ENCODE measurements at places on chromosomes 11 and 22. TPM values are rescaled to one million over a fixed set of nuclear protein-coding genes. Genes with fewer than 3 reads are reported as not detected.

Gene PATE2
- total RNA-seq, result not detected

Gene OR5AR1
- not detected for total RNA-seq

Gene PIH1D2
- total RNA-seq, result 3.8 TPM

Gene DBX1
- not detected for total RNA-seq

Gene FIBIN
- total RNA-seq, result 256 TPM

Gene ACER3
- 21.8 TPM for total RNA-seq

Gene MPZL3
- total RNA-seq, result 2.1 TPM

DNA sequence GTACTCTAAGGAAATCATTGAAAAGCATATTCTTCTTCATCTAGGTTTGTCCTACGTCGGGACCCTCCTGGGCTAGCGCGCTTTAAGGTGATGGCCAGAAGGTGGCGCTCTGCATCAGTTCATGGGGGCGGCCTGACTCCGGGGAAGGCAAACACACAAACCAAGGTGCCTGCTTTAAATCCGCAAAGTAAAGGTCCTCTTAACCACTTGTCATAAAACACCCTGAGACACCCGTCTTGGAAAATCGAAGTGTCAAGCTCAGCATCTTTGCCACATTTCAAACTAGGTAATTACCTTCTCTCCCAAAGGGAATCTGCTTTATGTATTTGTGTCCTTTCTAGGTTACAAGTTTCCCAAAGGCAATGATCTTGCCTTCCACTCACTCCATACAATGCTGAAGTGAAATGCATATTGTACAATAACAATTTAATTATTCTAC lies 33.9 kb downstream of the LMO2 start:
- no peaks in the 10 kb centered on the region for H3K4me1 ChIP-seq
- peak; percentile 81 for DNase-seq
- no peaks in the 10 kb centered on the region for H3K36me3 ChIP-seq
- H3K27ac ChIP-seq, result no peak overlapping the region
- H3K4me3 ChIP-seq, result no peak overlapping the region

GRCh38 chr11:15119352-15119751 lies 4.6 kb downstream of the INSC start:
- H3K4me1 ChIP-seq, result peaks cover 5% of the 10 kb centered on the region
- H3K36me3 ChIP-seq, result no peaks in the 10 kb centered on the region
- H3K27me3 ChIP-seq, result peaks cover 11% of the 10 kb centered on the region

DNA sequence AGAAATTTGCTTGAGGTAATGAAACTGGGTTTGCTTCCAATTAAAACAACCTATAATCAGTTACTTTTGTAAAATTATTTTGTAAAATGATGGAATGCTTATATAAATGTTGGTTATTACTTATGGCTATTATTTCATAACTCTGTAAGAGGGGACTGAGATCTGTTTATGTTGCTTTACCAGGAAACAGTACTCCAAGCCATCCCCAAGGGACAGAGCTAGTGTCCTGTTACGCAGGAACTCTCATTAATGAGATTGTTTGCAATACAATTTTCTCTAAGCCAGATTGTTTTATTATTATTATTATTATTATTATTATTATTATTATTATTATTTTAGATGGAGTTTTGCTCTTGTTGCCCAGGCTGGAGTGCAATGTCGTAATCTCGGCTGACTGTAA lies 2.3 kb upstream of the NOX4 start:
- H3K4me1 ChIP-seq, result no peaks in the 10 kb centered on the region
- no peak for DNase-seq
- H3K36me3 ChIP-seq, result no peaks in the 10 kb centered on the region
- no peak overlapping the region for H3K27ac ChIP-seq
- no peak overlapping the region for H3K4me3 ChIP-seq

DNA sequence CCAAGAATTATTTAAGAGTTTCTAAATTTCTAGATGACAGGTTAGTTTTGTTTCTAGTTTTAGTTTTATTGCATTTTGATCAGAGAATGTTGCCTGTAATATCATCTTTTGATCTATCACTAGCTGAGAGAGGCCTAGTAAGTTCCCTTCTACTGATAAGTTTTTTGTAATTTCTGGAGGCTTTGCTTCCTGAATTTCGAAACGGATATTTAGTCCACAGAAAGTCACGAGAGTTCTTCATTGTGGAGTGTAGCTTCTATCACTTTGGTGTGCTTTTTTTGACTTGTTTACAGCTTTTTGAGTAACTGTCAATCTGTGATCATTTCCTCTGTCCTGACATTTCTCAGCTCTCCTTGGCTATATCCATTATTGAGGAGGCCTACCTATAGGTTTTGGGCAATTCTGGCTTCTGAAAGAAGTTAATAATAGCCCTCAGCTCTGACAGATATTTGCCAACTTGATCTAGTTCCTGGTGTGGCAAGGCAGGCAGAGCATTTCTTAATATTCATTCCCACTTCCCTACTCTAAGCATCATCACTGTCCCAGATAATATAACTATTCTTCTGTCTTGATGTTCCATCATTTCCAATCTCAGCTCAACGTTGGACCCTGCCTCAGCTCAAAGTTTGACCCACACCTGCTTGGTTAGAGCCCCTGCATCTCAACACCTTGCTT lies 171.3 kb downstream of the BLID start:
- no peaks in the 10 kb centered on the region for H3K27me3 ChIP-seq
- H3K4me3 ChIP-seq, result no peak overlapping the region

DNA sequence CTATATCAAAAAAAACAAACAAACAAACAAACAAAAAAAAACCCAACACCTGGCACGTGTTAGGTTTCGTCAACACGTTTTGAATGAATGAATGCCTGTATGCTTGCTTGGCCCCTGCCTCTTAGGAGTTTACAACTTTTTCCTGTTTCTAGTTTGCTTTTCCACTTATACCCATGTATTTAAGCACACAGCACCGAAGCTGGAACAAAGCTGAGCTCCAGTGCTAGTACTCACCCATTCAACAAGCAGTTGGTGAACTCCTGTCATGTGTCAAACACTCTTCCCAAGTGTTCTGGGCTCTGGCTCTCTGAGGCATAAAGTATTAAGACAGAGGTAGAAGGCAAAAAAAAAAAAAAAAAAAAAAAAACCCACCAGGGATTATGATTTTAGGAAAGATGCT lies 599.3 kb downstream of the BUD13 start:
- no peaks in the 10 kb centered on the region for H3K27me3 ChIP-seq
- DNase-seq, result no peak
- H3K36me3 ChIP-seq, result no peaks in the 10 kb centered on the region
- no peak overlapping the region for H3K27ac ChIP-seq

DNA sequence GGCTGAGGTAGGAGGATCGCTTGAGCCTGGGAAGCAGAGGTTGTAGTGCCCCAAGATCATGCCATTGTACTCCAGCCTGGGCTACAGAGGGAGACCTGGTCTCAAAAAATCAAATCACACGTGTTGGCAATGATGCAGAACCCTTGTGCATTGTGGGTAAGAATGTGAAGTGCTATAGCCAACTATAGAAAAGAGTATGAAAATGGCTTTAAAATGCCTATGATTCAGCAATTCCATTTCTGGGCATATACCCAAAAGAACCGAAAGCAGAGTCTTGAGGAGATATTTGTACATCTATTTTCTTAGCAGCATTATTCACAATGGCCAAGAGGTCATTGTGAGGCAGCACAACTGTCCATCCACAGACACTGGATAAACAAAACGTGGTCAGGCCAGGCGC lies 2.6 kb upstream of the FADS3 start:
- H3K4me1 ChIP-seq, result peaks cover 31% of the 10 kb centered on the region
- H3K36me3 ChIP-seq, result no peaks in the 10 kb centered on the region
- DNase-seq, result no peak
- no peak overlapping the region for H3K4me3 ChIP-seq
- no peaks in the 10 kb centered on the region for H3K27me3 ChIP-seq
- peak overlapping the region; percentile 96 for H3K27ac ChIP-seq

- no peaks in the 10 kb centered on the region for H3K27me3 ChIP-seq
- H3K27ac ChIP-seq, result no peak overlapping the region
- H3K4me3 ChIP-seq, result no peak overlapping the region
These were observed 4.5 kb downstream of the GSTT2 start for GRCh38 chr22:23984430-23984829.

- peak; percentile 48 for DNase-seq
- H3K36me3 ChIP-seq, result no peaks in the 10 kb centered on the region
- H3K27me3 ChIP-seq, result no peaks in the 10 kb centered on the region
These were observed 9.0 kb downstream of the FAM118A start for GRCh38 chr22:45318558-45319323.

GRCh38 chr11:67561971-67562619 lies 21.5 kb upstream of the GSTP1 start:
- no peak overlapping the region for H3K4me3 ChIP-seq
- no peak for DNase-seq
- no peak overlapping the region for H3K27ac ChIP-seq
- no peaks in the 10 kb centered on the region for H3K36me3 ChIP-seq

DNA sequence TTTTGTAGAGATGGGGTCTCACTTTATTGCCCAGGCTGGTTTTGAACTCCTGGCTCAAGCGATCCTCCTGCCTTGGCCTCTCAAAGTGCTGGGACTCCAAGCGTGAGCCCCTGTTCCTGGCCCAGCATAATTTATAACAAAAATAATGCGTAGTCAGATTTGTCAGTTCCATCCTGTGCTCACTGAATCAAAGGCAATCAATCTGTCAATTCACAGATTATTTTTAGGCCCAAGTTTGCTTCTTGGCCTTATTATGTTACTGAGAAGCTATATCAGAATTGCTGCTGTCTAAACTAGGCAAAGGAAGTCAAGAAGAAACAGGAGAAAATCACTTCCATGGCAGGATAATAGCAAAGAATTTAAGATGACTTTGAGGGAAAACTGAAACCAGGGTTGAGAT lies 8.7 kb downstream of the DLAT start:
- no peaks in the 10 kb centered on the region for H3K4me1 ChIP-seq
- H3K27me3 ChIP-seq, result no peaks in the 10 kb centered on the region
- no peak overlapping the region for H3K4me3 ChIP-seq
- DNase-seq, result no peak
- peaks cover 90% of the 10 kb centered on the region for H3K36me3 ChIP-seq

DNA sequence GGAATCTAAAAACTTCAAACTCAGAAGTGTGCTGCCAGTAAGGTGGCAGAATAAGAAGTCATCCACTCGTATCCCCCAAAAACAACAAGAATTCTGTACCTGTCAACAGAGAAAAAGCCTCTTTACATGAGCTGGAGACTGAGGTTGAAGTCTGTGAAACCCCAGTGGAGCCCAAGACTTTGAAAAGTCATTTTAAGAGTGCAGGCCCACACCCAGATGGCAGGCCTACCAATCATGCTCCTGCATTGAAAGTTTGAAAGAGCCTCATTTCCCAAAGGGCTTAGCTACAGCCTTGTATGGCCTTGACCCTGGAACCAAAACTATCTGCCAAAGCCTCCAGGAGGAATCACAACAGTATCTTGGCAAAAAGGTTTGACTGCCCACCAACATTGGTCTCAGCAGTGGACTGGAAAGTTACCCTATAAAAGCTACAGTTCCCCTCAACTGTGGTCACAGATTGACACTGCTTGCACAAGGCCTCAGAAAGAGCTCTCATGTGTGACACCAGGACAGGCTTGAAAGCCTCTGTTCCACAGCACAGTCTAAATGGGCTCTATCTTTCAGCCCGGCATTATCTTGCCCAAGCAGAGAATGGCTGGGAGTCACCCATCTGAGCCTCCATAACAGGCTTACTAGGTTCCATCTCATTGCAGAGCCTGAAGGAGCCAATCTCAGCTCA lies 47.7 kb downstream of the SLC22A9 start:
- H3K4me3 ChIP-seq, result no peak overlapping the region
- no peak overlapping the region for H3K27ac ChIP-seq
- H3K36me3 ChIP-seq, result no peaks in the 10 kb centered on the region
- DNase-seq, result no peak
- no peaks in the 10 kb centered on the region for H3K27me3 ChIP-seq
- H3K4me1 ChIP-seq, result no peaks in the 10 kb centered on the region

- H3K4me3 ChIP-seq, result no peak overlapping the region
- H3K36me3 ChIP-seq, result no peaks in the 10 kb centered on the region
- no peak for DNase-seq
- no peaks in the 10 kb centered on the region for H3K27me3 ChIP-seq
These were observed 159.7 kb downstream of the DBX1 start for GRCh38 chr11:20000351-20001134.

DNA sequence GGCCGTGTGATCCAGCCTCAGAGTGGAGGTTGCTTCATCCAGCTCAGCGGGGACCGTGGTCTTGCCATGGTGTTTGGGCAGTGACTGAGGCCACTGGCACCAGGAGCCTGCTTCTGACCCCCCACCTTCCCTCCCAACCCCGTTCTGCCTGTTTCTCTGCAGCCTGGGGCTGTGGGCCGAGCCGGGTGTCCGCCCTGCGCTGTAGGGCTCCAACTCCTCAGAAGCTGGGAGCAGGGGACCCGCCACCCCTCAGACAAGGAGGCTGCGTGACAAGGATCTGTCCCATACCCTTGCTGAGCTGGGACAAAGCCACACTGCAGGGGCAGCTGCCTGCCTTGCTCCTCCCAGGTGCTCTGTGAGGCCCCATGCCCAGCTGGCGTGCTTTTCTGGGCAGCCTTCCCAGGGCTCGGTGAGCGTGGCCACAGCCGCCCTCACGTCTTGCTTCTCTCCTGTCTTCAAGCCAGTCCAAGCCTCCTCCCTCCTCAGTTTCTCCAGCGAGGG lies 11.7 kb upstream of the ARFGAP3 start:
- H3K4me1 ChIP-seq, result no peaks in the 10 kb centered on the region
- H3K27me3 ChIP-seq, result no peaks in the 10 kb centered on the region
- no peak for DNase-seq
- peaks cover 7% of the 10 kb centered on the region for H3K36me3 ChIP-seq
- H3K27ac ChIP-seq, result no peak overlapping the region

DNA sequence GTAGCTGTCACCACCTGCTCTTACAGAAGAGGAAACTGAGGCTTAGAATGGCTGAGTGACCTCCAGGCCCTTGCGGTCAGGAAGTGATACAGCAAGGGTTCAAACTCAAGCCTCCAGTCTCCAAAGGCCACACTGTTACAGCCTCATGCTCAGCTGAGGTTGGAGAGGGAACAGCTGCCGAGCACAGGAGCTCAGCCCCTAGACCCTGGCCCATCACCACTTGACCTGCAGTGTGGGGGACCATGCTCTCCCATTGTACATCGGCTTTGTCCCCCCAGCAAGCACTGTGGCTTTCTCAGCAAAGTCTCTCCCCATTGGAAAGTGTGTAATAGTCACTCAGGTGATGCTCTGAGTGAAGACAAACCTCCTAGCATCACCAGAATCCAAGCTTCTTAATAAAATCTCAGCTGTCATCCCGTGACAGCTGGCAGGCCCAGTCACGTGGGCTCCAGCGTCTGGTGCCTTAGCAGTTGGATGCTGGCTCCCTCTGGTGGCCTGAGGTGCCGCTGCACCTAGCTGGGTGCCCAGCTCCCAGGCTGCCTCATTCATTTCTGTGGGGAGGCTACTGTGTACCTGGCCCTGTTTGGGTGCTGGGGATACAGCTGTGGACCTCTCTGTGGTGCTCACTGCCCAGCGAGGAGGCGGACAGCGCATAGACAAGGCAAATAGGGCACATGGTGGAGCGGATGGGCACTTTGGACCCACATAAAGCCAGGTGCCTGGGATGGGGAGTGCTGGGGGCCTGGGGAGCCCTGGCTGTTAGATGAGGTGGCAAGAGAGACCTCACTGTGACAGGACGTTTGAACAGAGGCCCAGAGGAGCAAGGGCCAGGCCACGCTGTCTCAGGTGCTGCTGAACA lies 19.1 kb upstream of the MYRF start:
- H3K27me3 ChIP-seq, result no peaks in the 10 kb centered on the region
- no peak overlapping the region for H3K4me3 ChIP-seq
- H3K27ac ChIP-seq, result peak overlapping the region; percentile 47

Data from tibial nerve (tissue), 4 donors.